ENCODE measurements at places on chromosomes 2 and 18.

DNA sequence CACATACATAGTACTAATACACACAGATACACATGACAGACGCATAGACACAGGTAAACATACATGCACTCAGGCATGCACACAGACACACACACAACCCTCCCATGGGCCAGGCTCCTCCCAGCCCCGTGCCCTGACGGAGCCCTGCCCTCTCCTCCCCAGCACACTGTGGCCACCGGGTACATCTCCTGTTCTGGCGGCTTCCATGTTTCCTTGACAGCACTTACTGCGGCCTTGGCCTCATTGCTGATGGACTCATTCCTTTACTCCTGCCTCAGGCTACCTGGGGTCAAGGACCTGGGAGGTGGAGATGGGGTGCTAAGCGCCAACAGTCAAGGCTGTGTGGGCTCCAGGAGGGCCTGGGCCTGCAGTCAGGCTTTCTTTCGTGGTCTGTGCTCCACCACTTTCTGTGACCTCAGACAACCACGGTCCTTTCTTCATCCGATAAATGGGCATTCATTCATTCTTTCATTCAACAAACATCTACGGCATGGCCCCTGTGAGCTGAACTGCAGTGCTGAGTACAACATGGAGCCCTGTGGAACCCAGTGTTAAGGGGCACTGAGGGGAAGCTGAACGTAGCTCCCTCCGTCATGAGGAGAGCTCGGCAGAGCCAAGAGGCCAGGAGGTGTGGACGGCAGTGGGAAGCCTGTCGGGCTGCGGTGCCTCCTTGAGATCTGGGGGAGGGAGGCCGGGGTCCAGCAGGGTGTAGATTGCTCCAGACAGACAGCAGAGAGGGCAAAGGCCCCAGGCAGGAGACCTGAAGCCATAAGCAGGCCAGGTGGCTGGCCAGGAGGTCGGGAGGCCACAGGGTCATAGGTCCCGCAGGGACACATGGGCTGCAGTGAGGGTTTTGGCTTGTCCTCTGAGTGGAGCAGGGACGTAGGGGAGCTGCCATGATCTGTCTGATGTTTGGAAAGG, 190.4 kb upstream of the HDAC4 start:
- DNase-seq: no peak

DNA sequence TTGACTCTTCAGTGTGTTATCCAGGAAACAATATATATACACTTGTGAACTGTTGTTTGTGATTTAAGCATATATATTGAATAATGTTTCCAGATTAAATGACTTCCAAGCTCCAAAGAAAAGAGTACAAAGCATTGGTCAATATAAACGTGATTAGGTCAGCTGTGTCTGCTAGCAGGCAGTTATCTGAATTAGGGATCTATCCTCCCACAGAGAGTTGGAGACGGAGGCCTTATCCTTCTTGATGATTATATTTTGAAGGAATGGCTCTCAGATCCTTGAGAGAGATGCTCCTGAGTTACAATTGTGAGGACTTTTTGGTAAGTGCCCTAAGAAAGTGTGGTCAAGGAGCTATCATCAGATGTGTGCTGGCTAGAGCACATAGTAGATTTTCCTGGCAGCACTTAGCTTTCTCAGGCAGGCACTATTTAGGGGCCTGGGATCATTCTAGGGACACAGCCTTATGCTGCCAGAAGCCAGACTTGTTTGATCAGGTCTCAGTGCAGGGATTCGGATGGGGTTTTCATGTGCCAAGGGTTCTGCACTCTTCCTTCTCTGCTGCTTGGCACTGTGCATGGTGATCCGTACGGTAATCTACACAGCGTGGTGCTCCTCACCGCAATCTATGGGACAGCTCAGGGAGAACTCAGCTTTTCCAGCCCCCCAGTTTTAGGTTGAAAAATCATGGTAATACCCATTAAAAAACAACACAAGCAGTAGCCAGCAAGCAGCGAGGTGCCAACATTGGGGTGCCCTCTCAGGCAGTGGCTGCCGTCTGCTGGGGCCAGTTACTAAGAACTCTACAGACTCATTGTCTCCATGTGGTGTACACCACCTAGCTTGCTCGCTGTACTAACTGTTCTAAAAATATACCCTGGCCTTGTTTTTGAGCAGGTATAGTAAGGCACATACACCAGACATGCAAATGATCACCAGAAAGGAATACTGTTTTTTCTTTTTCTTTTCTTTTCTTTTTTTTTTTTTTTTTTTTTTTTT, 8.0 kb upstream of the ZDBF2 start:
- DNase-seq: no peak

GRCh38 chr18:39019989-39020388, 1454.4 kb upstream of the CELF4 start:
- no peak for DNase-seq

- DNase-seq: no peak
These were observed 39.1 kb upstream of the ANKRD44 start for GRCh38 chr2:197349699-197350098.

GRCh38 chr2:224807153-224807964, 91.2 kb upstream of the CCDC195 start:
- no peak for DNase-seq

- DNase-seq: no peak
These were observed 1.4 kb downstream of the RSAD2 start for GRCh38 chr2:6879011-6879410.

DNA sequence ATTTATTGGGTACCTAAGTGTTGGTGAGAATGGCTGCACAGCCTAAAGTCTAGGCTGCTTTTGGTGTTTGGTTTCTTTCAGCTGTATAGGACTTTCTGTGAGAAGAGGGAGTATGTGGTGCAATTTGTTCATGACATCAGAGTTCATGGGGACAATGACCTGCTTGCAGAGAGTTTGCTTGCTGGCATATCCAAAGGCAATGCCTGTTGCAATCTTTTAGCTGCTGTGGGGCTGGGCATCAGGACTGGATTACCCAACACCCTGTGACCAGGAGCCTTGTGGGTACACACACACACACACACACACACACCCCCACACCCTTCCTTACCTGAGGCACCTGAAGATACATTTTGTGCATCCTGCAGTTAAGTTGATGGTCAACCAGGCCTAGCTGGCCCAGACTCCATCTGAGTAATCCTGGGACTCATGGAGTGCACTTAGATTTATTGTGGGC, 68.4 kb downstream of the LIPG start:
- no peak for DNase-seq

DNA sequence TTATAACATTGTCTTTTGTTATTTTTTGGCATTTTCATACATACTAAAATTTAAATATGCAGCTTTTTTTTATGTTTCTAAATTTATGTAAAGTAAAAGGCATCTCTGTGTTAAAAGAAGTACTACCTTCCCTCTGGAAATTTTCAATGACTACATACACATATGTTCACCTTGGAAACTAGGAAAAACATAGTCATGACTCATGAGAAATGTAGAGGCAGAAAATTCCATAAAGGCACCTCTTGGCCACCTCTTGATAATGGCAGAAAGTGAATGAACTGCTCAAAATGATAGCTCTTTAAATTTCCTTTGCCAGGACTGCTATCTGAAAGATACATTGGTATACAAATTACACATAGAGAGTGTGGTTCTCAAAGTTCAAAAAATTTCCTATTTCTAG, 889.1 kb upstream of the ZEB2 start:
- DNase-seq: no peak

DNA sequence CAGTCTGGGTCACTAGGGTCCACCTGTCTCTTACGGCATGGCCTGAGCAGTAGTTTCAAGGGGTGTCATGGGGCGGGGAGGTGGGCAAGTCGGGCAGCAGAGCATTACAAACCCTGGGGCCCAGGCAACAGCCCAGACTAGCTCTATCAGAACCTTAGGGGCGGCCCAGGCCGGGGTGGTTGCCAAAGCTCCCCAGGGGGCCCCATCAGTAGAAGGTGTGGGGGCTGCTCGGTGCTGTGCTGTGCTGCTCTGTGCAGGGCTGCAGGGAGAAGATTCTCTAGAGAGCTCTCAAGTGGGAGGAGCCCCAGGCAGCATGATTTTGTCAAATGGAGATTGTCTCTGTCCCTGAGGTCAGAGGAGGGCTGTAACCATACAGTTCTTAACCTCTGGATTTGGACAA, 36.4 kb upstream of the SLC14A1 start:
- no peak for DNase-seq

GRCh38 chr18:12301263-12302005, 6.6 kb upstream of the TUBB6 start:
- no peak for DNase-seq

DNA sequence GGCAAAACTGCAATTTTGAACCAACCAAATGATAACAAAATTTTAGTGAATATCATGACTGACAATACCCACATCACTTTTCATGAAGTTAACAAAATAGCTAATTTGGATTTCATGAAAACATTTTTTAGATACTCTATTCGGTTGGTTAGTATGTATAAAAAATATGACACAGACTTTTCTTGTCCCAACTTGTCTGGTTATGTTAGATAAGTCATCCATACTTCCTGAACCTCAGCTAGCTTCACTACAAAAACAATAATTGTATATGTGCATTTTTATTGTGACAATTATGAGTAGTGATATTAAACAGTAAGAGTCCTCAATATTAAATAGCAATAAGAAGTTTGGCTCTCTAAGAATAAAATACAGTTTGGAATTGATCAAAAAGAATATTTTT, 408.1 kb upstream of the DSEL start:
- DNase-seq: no peak
